OCI-M1 (cell line): ENCODE measurements at places on chromosomes 7 and 10.

- no peak for DNase-seq
These were observed 275.4 kb upstream of the PFKP start for GRCh38 chr10:2791774-2792443.

GRCh38 chr7:114109721-114110120 is 190.9 kb upstream of the PPP1R3A start:
- peak; percentile 30 for DNase-seq

GRCh38 chr10:71504168-71504567 is 107.4 kb downstream of the CDH23 start:
- DNase-seq: no peak

GRCh38 chr7:105268056-105268455 is 120.7 kb downstream of the SRPK2 start:
- DNase-seq: no peak

DNA sequence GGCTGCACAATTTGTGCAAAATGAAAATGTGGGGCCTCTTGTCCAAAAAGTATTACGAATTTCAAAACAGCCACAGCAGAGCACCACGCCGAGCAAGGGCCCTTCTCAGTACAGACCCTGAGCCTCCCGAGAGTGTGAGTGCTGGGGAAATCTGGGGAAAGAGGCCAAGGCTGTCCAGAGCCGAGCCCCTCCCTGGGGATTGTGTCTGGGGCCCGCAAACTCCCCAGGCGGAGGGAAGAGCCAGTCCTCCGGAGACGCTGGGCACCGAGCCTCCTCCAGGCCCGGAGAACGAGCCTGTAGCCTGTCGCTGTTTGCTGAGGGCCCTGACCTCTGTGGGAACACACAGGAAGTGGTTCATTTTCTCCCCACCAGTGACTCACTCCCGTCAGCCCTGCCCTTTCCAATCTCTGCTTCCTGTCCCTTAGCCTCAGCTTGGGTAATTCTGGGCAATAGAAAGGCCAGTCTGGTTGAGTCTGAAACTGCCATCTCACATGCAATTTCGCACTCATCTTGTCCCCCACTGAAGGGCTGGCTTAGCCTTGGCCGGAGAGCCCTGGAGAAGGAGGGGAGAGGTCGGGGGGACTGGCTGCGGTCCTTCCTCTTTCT is 19.5 kb upstream of the GNA12 start:
- peak; percentile 79 for DNase-seq

DNA sequence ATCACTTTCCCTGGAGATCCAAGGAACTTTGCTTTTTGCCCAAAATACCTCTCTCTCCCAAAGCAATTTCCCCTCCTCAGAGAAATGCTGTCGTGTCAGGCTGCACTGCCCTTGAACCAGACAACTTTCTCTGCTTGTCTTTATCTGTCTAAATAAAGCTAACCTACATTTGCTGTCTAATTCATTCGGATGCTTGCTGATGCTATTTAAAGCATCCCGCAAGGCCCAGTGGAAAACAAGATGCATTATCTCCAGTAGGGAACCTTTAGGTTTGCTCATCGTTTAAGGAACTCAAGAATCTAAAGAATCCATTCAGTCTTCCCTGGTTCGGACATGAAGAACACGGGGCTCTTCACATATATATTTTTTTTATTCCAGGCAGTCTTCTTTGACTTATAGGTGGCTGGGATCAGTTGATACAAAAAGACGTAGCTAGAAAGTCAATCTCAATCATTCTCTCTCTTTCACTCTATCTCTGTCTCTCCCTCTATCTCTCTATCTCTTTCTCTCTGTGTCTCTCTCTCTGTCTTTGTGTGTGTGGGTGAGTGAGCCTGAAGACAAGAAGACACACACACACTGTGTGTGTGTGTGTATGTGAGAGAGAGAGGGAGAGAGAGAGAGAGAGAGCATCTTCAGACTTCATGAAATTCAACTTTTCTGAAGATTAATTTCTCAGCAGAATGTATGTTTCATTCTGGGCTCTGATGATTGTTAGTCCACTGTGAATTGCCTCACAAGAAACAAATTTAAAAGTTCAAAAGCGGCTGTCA is 92.8 kb upstream of the MKLN1 start:
- no peak for DNase-seq

DNA sequence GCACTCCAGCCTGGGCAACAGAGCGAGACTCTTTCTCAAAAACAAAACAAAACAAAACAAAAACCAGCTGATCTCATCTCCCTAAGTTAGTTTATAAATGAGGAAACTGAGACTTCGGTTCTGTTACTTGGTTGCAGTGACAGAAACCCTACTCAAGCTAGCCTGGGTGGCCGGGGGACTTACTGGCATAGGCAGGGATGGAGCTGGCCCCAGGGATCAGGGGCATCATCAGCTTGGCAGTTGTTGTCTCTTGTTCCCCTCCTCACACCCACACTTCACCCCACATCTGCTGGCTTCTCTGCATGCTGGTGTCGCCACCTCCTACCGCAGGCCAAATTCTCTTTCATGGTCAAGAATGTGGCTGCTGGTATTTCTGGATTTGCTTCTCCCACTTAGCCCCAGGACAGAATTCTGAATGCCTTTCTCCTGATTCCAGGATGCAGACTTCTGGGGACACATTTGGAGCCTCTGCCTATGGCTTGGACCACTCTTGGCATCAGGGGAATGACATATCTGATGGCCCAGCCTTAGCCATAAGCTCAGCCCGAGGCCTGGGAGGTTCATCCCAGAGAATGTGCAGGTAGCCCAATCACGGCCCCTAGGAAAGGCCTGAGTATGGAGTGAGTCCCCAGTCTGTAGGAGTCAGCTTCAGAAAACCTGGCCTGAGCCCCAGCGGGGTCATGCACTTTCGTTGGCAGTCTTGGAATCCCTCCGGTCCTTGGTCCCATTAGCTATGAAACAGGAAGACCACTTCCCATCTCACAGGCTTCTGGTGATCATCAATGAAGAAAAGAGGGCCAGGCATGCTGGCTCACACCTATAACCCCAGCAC is 41.6 kb upstream of the CTBP2 start:
- DNase-seq: no peak

GRCh38 chr10:9302140-9302746 is 1247.8 kb downstream of the GATA3 start:
- DNase-seq: peak; percentile 85

GRCh38 chr7:81280531-81280930 is 361.7 kb upstream of the SEMA3C start:
- peak; percentile 40 for DNase-seq

DNA sequence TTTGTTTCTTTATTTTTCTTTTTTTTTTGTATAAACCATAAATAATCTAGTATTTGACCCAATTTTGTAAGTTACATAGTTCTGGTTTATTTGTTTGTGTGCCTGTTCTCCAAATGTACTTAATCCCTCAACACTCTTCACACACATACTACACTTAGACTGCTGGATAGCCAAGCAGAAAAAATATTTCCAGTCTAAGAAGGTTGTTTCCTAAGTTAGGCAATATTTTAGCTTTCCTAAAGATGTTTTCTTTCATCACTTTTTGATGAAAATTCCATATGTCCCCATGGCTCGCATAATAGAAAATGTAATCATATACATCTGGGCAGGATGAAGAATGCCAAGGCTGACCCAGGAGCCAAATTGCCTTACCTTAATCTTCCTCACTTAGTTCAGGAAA is 105.3 kb downstream of the PPP1R3A start:
- no peak for DNase-seq

- DNase-seq: no peak
These were observed 43.9 kb upstream of the SRGN start for GRCh38 chr10:69043931-69044531.

- no peak for DNase-seq
These were observed 126.6 kb downstream of the LRRC4 start for GRCh38 chr7:127904670-127904985.

- no peak for DNase-seq
These were observed 170.2 kb downstream of the SKAP2 start for GRCh38 chr7:26694141-26694540.
